ENCODE measurements at places on chromosomes 16 and 17. TPM values are rescaled to one million over a fixed set of nuclear protein-coding genes. Genes with fewer than 3 reads are reported as not detected.

The SNAI3 gene
- total RNA-seq: not detected

The PRR11 gene
- 2.1 TPM for total RNA-seq

The KRT31 gene
- total RNA-seq: not detected

The COG1 gene
- 11.1 TPM for total RNA-seq

The CD300H gene
- total RNA-seq: not detected

The AXIN1 gene
- 67.0 TPM for total RNA-seq

The SLX4 gene
- total RNA-seq: 1.7 TPM

The MPV17L gene
- total RNA-seq: 0.72 TPM

The CD300E gene
- under 0.01 TPM for total RNA-seq

The CCL14 gene
- not detected for total RNA-seq

The DNAH17 gene
- under 0.01 TPM for total RNA-seq

The SLFN14 gene
- total RNA-seq: not detected

The IQCK gene
- 3.4 TPM for total RNA-seq
